ENCODE measurements at places on chromosomes 16 and 17. TPM values are rescaled to one million over a fixed set of nuclear protein-coding genes. Genes with fewer than 3 reads are reported as not detected.

ADAMTS18 gene
- not detected for total RNA-seq

DNA sequence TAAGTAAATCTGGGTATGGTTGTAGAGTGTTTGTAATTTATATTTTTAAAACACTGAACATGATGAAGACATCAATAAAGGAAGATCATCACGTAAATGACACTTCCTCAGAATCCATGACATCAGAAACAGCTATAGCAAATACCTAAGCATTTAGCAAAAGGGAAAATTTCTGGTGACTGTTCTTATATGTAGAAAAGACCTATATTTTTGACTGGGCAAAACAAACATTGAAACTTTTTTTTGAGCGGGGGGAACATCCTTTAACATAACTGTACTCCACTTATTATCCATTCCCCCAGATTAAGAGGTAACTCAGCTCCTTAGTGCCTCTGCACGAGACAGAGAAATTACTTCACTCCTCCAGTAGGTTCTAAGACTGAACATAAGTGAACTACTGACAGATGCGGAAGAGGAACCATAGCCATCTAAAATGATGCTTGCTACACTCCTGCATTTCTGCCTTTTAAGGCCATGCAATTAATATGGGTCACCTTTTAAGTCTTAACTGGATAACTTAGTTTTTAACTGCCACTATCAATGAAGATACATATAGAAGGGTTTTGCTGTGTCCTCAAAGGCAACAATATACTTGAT is 9.4 kb downstream of the CRYBA1 start:
- no peaks in the 10 kb centered on the region for H3K27me3 ChIP-seq
- DNase-seq = no peak
- peaks cover 13% of the 10 kb centered on the region for H3K4me1 ChIP-seq
- H3K4me3 ChIP-seq = no peak overlapping the region
- peaks cover 41% of the 10 kb centered on the region for H3K36me3 ChIP-seq
- no peak overlapping the region for H3K27ac ChIP-seq

CHRNE gene
- 0.42 TPM for total RNA-seq

TNP2 gene
- not detected for total RNA-seq

KRT20 gene
- not detected for total RNA-seq

DNA sequence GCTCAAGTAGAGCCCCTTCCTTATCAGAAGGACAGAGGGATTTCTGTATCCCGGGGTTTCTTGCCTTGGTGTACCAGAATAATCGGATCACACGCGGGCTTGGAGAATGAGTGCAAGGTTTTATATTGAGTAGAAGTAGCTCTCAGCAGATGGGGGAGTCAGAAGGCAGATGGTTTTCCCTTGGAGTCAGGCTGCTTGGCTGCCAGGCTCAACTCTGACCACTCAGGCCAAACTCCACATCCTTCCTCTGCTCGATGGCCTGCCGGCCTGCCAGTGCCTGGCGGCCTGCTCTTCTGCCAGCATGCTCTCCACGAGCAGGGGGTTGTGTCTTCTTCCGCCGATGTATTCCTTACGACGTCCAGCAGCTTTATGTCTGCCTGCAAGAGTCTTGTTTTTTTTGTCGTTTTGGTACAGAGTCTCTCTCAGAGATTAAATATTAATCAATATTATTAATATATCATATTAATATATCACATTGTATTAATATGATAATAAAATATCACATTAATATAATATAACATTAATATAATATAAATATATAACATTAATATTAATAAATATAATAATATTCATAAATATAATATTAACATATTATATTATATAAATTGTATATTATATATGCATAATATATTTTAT is 229.2 kb upstream of the WSCD1 start:
- no peaks in the 10 kb centered on the region for H3K27me3 ChIP-seq
- no peak overlapping the region for H3K4me3 ChIP-seq
- peak; percentile 41 for DNase-seq
- no peaks in the 10 kb centered on the region for H3K36me3 ChIP-seq
- no peak overlapping the region for H3K27ac ChIP-seq

Data from activated CD4-positive, alpha-beta T cell treated with anti-CD3 and anti-CD28 coated beads, Interleukin-2, amount 10 ng/mL, durations not matched to agents 24 days and 14 days (primary cell).